ENCODE measurements at places on chromosomes 13 and 19.

DNA sequence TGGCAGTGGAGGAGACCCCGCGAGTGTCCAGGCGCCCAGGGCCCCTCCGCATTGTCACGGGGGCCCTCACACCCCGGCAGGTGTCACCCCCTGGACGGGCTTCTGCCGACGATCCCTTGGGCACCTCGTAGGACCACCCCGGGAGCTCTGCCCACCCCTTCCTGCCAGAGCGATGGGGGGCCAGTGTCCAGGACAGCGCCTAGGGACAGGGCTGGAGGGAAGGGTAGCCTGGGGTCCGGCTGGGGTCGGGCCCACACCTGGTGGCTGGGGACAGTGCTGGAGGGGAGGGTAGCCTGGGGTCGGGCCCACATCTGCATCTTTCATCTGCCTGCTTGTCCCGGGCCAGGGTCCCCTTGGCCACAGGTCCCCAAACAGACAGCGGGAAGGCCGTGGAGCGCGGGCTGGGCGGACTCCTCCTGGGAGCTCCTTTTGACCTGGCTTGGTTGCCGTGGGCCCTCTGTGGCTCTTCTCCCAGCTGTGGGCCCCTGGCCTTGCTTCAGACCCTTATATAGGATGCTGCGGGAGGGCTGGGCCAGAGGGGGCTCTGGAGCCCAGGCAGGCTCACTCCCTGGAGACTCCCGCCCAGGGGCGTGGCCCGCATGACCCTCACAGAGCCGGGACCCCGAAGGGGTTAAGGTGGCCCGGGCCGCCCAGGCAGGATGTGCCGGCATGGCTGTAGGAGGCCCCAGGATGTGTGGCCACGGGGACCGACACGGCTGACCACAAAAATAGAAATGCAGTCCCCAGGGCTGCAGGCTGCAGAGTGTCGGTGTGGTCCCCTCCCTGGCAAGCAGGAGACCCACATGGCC, 74.1 kb upstream of the MCF2L start:
- no peak for DNase-seq

DNA sequence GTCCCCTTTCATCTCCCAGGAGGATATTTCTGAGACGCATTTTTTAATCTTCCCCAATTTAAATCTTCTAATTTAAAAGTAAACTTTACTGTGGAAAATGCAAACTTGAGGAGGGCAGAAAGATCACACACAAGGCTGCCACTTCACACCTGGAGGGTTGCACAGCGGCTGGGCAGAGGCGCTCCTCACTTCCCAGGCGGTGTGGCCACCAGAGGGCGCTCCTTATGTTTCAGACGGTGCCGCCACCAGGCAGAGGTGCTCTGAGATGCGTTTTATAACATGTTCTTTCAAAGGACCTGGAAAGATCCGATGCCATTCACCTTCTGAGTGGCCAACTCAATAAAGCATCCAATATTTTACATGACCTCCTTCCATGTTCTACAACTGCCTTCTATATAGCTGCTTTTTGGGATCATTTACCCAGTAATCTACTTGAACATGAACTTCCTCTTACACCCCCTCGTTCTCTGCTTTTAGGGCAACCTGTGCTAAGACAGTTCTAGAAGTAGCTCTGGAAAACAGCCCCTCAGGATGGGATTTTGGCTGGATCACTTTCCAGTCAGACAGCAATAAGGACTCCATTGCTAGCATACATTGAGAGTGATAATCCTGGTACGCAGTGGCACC, 14.8 kb upstream of the MTUS2 start:
- peak; percentile 38 for DNase-seq

DNA sequence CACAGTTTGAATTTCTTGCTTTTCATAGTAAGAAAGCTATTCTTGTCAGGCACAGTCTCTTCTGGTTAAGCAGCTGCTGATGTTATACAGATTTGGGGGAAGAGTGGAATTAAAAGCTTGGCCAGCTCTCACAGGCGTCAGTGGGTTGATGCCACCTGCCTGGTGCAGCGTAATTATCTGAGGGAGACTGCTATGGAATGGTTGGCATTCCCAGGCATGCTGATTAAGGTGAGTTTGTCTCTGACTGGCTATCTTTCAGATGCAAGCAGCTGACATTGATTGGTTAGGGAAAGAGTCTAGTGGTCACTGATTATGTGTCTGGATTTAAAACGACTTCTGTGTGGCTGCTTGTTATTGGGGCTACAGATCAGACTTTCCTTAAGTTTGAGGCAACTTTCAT, 948.4 kb downstream of the UQCRFS1 start:
- no peak for DNase-seq

DNA sequence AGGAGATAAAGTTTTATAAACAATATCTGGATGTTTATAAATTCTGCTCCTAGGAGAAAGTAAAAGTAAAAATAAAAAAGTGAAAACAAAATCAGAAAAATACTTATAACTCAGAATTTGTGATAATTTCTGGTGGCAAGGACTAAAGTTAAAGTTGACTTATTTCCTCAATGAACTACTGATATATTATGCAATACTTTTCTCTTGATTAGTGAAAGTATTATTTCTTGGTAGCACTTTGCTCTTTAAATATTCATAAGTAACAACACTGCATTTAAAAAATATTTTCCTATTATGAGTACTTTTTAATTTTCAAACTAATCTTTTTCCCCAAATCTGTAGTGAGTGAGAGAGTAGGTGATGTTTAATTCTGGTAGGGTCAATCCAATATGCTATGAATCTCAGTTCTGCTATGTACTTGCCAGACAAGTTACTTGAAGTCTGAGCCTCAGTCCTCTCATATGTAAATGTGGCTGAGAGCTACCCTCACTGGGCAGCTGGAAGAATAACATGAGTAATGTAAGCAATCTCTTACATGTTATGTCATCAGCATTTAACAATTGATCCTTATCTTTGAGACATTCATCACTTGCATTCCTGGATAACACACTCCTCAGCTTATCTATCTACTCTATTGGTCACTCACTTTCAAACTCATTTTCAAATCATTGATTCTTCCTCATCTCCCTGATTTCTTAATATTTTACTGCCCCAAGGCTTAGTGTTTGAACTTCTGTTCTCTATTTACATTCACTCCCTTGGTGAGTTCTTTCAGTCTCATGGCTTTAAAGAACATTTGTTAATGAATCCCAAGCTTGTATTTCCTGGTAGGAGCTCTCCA, 239.0 kb downstream of the RGCC start:
- no peak for DNase-seq

GRCh38 chr13:110560601-110561343, 750 bp downstream of the RAB20 start:
- no peak for DNase-seq

DNA sequence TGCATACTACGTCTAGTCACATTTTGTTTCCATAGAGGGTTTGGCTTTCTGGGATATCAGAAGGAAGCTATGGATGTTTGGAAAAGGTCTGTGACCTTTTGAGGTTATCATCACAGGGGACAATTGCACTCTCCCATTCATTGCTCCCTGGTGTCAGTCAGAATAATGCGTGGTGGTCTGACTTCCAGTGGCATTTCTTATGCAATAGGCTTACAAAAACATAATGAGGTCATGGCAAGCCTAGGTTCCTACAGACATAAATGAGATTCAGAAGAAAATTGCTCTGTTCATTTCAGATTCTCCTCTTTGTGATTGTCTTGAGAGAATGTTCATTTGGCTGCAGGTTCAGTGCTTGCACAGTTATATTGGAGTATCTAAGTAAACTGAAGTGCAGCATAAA, 54.6 kb downstream of the ARHGAP35 start:
- DNase-seq = no peak

DNA sequence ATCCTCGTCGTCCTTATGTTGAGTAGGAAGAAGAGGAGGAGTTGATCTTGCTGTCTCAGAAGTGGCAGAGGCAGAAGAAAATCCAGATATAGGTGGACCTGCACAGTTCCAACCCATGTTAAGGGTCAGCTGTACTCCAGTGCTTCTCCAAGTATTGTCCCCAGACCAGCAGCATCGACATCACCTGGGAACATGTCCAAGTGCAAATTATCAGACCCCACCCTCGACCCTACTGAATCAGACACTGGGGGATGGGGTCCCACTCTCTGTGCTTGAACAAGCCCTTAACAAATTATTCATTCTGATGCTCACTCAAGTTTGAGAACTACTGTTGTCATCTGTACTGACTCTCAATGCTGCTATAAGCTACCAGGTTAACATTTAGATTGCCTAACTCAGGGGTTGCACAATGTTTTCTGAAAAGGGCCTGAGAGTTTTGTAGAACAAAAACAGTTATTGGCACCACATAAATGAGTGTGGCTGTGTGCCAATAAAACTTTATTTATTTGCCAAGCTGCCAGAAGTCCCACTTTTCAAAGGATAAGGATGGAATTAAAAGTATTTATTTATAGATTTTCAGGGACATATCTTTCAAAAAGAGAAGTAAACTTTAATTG, 226.7 kb upstream of the IPO5 start:
- no peak for DNase-seq

DNA sequence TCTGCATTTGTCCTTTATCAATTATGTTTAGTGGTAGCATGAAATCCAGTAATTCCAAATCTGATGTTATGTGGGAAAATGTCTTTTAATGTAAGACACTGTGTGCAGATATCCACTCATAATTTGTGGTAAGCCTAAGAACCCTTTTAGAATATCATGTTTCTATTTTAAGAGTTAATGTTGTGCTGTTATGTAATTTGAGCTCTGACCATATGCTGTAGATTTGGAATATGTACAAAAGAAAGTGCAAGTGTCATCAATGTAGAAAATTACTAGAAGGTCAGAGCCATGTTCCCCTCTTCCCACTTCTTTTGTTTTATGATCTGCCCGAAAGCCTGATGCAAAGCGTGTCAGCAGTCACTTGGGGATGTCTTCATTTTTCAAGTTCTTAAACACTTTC, 44.5 kb downstream of the SCEL start:
- DNase-seq = no peak

- no peak for DNase-seq
These were observed 5.0 kb downstream of the TEAD2 start for GRCh38 chr19:49357186-49357585.

- no peak for DNase-seq
These were observed 6.0 kb downstream of the PNMA8B start for GRCh38 chr19:46489445-46490272.

GRCh38 chr19:45791744-45792469, 738 bp downstream of the DMWD start:
- no peak for DNase-seq

DNA sequence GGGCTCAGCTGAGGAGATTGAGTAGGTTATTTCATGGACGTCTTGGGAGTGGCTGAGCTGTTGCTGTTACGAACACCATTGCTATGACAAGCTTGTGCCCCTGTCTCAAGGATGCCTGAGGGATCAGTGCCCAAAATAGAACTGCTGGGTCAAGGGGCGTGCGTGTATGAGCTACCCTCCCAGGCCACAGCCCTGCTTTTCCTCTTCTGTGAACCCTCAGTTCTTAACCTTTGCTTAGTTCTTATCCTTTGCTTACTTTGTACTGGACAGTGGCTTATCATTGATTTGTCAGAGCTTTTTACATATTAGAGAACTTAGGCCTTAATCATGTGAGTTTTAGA, 9.0 kb downstream of the ARHGAP45 start:
- DNase-seq = no peak

GRCh38 chr13:71252184-71252704, 614.8 kb downstream of the DACH1 start:
- no peak for DNase-seq

DNA sequence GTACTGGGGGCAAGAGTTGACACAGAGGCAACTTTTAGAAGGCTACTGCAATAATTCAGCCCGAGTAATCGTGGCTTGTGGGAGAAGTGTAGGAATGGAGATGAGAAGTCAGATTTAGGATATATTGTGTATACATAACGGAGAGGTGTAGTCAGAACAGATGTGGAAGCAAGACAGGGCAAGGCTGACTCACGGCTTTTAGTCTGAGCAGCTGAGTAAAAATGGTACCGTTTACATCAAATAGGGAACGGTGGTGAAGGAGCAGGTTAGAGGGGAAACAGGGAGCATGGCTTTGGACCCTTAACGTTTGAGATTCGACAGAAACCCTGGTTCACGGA, 796 bp upstream of the LSM14A start:
- DNase-seq = peak; percentile 86

GRCh38 chr19:48183356-48183755, 12.9 kb downstream of the ZSWIM9 start:
- no peak for DNase-seq

- DNase-seq = no peak
These were observed 172.5 kb upstream of the SLITRK5 start for GRCh38 chr13:87498681-87499080.
